ENCODE measurements at places on chromosomes 1 and 21.

GRCh38 chr21:44394733-44395132, 41.3 kb downstream of the TRPM2 start:
- DNase-seq: no peak

DNA sequence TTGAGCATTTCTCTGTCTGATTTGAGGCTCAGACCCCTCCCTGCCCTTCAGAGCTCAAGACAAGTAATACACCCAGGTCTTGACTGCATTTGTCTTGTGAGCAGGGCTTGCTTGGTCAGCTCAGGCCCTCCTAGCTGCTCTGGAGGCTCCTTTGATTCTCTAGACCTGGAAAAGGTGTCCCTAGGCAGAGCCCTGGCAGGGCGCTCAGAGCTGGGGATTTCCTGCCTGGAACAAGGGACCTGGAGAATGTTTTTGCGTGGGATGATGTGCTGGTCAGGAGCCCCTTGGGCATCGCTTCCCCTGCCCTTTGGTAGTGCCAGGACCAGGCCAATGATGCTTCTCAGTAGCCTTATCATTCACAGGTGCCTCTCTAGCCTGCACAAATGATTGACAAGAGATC, 4.9 kb upstream of the CCDC28B start:
- DNase-seq: no peak

GRCh38 chr1:93774707-93775106, 93.1 kb upstream of the BCAR3 start:
- DNase-seq: no peak

DNA sequence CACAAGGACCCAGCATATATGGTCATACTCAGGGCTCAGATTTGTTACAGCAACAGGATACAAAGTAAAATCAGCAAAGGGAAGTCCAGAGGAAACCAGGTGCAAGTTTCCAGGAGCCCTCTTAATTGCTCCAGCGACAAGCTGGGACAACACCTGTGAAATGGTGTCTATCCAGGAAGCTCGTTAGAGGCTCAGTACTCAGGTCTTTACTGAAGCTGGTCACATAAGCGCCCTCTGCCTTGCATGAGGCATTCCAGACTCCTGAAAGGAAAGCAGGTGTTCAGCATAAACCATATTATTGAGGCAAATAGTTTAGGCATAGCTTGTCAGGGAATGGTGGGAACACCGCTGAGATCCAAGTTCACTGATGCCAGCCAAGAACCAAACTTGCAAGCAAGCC, 231.0 kb downstream of the SLC35F3 start:
- DNase-seq: no peak

DNA sequence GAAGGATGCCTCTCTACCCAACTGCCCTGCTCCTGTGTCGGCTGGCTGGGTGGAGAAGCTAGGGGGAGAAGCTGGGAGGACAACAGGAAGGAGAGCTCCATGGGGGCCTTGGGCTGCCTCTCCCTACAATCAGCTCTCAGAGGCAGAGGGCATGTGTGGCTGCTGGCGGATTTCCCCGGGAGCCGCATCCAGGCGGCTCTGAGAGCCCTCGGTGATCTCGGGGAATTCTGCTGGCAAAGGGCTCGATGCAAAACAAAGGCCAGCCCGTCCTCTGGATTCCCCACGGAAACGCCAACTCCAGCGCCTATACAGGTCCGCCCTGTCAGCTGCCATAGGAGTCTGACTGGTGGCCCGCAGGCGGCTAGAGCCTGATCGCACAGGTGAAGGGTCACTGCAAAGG, 26.4 kb upstream of the EVA1B start:
- DNase-seq: no peak

DNA sequence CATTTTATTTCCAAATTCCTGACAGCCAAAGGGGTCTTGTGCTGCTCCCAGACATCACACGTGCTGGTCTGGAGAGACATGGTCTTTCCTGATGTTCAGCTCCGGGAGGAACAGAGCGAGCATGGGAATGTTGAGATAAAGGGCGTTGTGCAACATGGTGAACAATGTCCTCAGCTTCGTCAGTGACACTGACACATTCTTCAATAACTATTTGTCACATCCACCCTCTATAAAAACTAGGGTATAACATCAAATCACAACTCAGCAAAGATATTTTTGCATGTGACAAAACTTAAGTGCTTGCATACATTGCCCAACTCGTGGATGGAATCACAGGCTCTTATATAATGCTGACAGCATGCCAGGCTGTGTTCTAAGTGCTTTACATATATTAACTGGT, 42.4 kb upstream of the GRHL3 start:
- no peak for DNase-seq

- no peak for DNase-seq
Observed at GRCh38 chr1:186440584-186440983, 20.3 kb downstream of the PDC start.

DNA sequence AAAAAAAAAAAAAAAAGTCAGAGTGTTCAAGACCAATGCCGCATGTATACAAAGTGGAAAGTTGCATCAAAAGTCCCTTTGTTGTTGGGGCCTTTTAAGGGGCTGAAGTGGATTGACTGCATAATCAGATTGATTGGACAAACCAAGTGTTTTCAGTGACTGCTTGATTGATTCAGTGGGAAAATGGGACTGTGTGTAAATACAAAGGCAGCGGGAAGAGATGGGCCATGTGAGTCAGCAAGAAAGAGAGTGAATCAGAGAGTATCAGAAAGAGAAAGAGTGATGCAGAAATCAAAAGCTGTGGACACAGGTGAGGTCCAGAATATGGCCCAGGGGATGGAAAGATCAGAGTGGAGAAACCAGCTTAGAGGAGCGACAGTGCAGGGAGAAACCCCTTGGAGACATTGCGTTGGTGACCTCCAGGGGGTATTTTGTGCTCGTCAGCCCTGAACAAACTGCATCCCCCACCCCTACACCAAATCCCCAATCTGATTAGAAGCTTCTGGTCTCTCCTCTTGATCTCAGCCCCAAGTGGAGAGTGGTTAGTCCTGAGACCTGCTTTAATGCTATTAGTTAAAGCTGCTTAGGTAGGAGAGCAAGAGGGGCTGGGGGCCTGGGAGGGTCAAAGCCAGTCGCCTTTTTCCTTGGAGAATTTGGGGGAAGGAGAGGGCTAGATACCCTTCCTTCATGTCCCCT, 5.1 kb upstream of the ETV3L start:
- no peak for DNase-seq

DNA sequence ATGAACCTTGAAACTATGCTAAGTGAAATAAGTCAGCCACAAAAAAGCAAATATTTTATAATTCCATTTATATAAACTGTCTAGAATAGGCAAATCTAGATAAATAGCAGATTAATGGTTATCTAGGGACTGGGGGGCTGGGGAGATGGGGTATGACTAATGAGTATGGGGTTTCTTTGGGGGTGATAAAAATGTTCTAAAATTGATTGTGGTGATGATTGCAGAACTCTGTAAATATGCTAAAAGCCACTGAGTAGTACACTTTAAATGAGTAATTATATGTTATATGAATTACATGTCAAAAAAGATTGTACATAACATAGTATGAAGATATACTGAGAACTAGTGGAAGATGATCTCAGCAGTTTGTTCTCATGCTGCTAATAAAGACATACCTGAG, 675.0 kb downstream of the KIF26B start:
- no peak for DNase-seq

Data from adrenal gland (tissue), 19 donors.